NK-92 treated with Interleukin-12 subunit alpha and Interleukin-12 subunit beta, amount 100 ng/mL, for 24 hours (cell line): ENCODE measurements at places on chromosomes 7 and 10.

GRCh38 chr10:16995867-16996529, 133.6 kb downstream of the CUBN start:
- DNase-seq: no peak

DNA sequence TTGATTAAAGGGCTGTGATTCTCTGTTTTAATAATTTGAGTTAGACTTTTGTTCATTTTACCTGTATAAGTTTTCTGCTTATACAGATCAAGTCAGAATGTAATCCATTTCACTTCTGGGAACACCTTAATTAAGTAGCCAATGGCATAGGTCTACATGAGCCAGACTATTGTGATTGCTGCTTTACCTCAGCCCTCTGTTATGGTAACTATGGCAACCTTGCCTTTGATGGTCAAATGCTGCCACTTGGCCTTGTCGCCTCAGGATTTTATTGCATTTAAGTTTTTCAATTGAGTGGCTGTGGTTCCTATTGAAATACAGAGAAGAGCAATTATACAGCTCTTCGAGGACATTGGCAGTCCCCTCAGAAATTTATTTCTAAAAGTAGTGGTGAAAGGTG, 64.3 kb upstream of the TMEM106B start:
- DNase-seq: no peak

- no peak for DNase-seq
Measured at GRCh38 chr7:128106821-128107220, 75.6 kb upstream of the LRRC4 start.

- DNase-seq: no peak
Measured at GRCh38 chr7:90568213-90568612, 27.9 kb upstream of the CDK14 start.

- DNase-seq: no peak
Measured at GRCh38 chr7:47358944-47359588, 222.8 kb downstream of the TNS3 start.

DNA sequence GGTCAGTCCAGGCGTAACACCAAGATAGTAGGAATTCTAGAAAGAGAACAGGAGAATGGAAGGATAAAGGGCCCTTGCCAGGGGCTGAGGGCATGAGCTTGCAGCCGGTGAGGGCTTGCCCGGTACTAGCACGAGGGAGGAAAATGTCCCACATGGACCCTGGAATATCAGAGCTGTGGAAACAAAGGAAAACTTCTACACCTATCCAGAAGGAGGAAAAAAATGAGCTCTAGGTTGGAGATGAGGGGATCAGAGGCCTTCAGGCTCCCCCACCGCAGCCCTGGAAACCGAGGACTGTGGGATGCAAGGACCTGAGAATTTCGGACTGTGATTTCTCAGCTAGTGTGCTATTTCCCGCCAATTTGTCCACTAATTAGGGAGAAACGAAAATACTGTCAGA, 22.1 kb downstream of the RAMP3 start:
- DNase-seq: no peak

DNA sequence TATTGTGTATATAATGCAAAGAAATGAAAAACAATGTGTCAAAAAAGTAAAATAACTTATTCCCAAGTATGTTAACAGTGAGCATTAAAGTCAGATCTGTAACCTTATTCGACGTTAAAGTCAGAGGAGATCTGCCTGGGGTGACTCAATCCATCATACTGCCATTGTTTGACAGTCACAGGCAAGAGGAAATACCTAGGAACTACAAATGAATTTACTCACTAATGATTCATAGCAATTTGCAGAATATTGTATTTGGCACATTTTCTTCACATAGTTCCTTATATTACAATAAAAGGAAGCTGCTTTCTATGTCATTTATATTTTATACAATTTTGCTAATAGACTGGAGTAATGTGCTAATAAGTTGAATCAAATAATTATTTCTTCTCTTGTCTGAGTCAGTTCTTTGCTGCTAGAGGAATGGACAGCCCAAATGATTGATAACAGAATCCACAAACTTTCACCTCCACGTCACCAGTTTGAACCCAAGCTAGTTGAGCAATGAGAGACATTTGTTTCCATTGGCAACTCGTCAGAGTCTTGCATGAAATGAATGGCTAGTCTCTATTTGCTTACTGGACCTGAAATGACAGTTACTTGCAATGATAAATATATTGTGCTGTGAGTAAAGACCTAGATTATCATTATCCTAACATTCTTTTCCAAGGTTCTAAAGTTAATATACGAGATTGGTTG, 48.5 kb upstream of the TMEM106B start:
- no peak for DNase-seq
